ENCODE measurements at places on chromosomes 7 and 10.

DNA sequence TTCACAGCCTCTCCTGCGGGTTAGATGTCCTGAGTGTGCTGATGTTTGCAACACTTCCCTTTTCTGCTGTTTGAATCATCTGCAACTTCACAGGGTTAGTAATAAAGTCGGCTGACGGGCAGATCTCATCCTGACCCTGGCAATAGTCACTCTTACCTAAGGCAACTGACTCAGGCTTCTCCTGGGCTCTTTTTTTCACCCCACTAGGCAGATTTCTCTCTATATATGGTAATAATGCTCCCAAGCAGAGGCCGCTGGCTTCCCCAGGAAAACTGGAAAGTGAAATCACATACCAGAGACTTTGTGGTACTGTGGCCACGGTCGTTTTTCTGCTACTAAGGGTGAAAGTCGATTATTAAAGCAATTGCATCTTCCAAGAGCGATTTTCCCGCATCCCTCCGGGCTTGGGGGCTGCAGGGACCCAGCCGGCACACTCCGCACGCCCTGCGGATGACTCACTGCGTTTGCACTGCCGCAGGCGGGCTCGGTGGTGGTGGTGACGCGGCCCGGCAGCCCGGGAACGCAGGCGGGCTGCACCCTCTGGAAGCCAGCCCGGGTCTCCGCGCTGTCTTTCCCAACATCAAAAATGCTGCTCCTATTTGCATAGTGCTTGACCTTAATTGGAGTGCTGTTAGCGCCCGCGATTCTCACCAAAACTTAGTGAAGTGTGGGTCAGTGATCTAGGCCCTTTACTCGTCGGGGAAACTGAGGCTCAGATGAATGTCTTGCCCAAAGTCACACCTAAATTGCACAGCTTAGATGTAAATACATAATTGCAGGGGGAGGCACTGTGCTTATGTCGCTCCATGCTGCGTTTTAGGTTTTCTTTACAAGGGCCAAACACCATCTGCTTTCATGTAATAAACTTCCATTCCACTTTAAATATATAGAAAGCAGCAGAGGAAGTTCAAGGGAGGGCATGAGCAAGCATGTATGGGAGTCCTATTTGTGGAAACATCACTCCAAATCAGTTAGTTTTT lies 47.6 kb upstream of the ITGB1 start:
- no peak for DNase-seq

DNA sequence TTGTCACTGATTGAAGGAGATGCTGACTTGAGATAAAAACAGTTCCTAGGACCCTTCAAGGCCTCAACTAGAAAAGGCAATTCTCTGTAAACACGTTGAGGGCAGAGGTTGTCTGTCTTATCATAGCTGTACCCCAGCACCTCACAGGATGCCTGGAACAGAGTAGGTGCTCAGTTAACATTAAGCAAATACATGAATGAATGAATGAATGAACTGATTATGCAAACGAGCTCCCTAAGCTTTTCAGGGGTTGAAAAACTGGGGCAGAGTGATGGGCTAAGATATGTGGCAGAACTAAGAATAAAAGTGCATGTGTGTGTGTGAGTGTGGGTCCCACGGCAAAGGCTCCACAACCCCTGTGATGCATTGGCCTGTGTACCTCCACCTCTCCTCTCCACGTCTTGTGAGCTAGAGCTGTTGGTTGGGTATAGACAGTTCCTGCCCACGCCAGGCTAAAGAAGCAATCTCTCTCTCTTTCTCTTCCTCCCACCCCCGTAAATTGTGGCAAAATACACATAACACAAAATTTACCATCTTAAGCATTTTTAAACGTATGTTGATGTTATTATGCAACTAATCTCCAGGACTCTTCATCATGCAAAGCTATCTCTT lies 20.9 kb upstream of the SMC3 start:
- no peak for DNase-seq

GRCh38 chr10:24790073-24790472 lies 66.4 kb upstream of the ARHGAP21 start:
- no peak for DNase-seq

DNA sequence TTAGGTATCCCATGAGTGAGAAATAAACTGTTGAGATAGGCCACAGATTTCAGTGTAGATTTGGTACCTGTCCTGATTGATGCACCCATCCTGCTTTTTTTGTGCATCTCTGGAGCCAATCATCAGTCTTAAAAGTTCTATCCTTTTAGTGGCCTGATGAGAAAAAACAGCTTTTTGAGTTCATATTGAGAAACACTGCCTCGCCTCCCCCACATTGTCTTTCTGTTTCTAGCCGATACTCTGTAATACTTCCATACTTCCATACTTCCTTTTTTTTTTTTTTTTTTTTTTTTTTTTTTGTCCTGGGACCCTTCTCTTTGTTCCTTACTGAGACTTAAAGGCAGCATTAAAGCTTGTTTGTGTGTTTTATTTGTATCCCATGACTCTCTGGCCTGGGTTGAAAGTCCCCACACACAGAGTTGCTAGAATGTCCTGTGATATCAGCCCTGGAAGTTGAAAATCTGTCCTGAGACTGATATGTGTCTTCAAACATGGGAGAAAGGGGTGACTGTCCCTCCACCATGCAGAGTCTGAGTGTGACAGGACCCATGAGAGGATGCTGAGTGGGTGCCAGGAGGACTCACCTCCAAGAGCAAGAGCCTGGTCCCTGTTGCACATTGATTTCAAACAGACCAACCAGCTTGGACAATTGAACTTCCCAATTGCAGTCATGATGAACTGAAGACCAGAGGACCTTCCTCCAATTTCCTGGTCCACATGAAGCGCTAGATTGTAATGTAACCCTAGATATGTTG lies 5.7 kb downstream of the ZNF22 start:
- DNase-seq, result no peak

GRCh38 chr10:3420527-3421469 lies 248.2 kb upstream of the PITRM1 start:
- no peak for DNase-seq

- no peak for DNase-seq
Observed at GRCh38 chr10:33819206-33819605, 484.7 kb upstream of the NRP1 start.

All from T follicular helper cell (primary cell).